CD4-positive, alpha-beta T cell treated with Interleukin-15 for 4 hours (primary cell): ENCODE measurements at places on chromosomes 1 and 21.

DNA sequence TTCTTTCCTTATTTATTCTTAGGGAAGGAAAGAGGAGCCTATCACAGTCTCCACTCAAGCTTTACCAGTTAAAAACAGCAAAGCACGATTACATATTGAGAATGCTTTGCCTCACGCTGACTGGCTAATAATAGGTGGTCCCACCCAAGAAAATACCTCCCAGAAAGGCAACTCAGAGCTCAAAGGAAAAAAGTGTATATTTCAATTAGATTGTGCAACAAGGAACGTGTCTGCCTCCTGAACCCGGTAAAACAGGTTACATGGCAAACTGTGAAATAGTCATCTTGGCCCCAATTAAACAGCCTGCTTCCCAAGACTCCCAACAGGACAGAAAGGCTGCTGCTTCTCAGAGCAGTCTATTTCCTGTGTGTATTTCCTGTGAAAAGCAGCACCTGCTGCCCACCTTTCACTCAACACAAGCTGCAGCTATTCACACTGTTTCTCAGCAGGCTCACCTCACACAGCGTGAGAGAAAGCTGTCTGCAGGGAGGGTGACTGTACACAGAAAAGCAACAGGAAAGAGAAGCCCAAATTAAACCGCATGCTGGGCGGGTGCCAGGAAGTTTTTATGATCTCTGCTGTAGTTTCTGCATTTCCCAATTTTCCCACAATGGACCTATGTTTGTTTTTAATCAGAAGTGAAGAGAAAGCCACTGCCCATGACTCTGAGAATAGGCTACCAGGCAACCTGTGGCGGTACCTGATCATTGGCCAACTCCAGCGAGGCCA, 44.0 kb downstream of the URB1 start:
- DNase-seq = no peak

- no peak for DNase-seq
Measured at GRCh38 chr21:14869984-14870852, 194.6 kb downstream of the NRIP1 start.

DNA sequence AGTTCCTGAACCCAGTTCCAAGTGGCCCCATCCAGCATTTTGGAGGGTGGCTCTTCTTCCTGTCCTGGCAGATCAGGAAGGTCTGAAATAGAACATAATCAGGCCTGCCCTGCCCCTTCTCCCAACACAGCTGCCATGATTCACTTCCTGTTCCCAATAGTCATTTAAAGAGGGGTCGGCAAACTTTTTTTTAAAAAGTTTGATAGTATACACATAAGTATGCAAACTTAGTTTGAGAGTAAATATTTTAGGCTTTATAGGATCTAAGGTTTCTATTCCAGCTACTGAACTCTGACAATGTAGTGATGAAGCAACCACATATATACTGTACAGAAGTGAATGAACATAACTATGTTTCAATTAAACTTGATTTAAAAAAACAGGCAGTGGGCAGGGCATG, 66.4 kb downstream of the LUZP1 start:
- DNase-seq = no peak

DNA sequence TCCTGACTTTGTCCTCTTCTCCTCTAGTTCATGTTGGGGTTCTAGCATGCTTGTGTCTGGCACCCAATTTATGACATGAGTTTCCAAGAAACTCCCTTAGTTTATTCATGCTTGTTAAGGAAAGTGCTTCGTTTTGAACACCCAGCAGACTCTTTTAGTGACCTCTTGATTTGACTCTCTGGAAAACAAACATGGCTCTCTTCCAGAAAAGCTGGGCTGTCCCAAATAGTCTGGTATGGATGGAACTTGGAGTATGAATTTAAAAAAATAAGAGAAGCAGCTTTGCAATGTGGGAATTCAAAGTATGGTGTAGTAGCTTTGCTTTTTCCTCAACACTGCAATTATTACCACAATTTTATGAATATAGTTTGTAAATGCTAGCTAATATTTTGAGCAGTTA, 143.4 kb upstream of the C8B start:
- no peak for DNase-seq

GRCh38 chr1:172373864-172374263, 46.6 kb upstream of the C1orf105 start:
- no peak for DNase-seq

DNA sequence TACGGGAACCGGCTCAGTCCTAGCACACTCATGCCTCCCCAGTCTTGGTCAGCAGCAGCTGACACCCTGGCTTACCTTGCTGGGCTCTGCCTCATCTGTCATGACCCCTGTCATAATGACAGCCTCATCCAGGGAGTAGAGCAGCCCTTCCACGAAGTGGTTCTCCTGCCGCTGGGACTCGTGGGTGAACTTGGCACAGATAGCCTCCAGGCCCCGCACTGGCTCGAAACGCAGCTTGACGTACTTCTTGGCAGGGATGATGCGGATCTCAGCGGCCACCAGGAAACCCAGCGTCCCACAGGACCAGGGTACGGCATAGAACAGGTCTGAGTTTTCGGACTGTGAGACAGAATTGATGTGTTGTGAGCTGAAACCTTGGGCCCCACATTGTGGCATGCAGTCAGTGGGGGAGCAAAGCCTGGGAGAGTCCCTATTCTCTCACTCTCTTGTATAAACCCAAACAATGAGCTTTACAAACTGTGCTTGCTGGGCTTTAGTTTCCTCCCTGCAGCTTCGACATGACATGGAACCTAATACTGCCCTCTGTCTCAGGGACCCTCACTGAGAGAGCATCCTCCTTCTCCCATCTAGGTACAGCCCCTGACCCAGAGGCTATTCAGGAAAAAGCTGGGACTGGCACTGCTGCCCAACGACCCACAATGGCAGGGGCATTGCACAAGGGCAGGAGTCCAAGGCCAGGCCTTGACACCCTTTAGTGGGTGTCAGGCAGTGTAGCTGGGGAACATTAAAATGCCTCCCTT, 15.5 kb downstream of the DHCR24 start:
- DNase-seq = no peak

DNA sequence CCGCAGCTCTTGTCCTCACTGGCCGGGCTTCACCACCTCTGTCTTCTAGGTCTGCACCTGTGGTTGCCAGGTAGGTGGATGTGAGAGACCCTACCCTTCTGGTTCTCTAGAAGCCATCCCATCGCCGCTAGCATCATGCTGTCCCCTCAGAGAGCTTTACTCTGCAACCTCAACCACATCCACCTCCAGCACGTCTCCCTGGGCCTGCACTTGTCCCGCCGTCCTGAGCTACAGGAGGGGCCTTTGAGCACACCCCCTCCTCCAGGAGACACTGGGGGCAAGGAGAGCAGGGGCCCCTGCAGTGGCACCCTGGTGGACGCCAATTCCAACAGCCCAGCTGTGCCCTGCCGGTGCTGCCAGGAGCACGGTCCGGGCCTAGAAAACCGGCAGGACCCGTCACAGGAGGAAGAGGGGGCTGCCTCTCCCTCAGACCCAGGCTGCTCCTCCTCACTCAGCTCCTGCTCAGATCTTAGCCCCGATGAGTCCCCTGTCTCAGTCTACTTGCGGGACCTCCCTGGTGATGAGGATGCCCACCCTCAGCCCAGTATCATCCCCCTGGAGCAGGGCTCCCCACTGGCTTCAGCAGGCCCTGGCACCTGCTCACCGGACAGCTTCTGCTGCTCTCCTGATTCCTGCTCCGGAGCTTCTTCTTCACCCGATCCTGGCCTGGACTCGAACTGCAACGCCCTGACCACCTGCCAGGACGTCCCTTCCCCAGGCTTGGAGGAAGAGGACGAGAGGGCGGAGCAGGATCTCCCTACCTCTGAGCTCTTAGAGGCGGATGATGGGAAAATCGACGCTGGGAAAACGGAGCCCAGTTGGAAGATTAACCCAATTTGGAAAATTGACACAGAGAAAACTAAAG, 1.2 kb downstream of the RUSC1 start:
- DNase-seq = no peak

DNA sequence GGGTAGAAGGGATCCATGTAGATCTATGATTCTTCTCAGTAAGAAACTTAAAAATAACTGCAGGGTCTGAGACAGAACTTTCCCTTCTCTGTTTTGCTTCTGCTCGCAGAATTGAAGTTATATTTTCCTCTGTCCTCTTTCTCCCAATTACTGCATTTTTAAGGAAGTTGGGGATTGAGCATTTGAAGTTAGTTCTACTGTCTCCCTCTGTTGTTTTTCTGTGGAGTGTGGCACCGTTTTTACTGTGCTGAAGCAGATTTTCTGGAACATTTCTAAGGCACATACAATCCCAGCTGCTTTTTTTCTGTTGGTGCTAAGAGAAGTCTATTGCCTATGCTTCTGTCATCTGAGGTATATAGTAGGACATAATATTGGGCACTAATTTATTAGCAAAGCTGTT, 43.3 kb downstream of the RASAL2 start:
- DNase-seq = no peak

GRCh38 chr1:50742523-50742922, 217.5 kb downstream of the FAF1 start:
- DNase-seq = no peak

GRCh38 chr1:243292117-243292516, 36.3 kb downstream of the SDCCAG8 start:
- DNase-seq = no peak

- DNase-seq = no peak
Measured at GRCh38 chr21:42836767-42837301, 42.5 kb downstream of the WDR4 start.

GRCh38 chr21:28801906-28802305, 190.8 kb downstream of the LTN1 start:
- no peak for DNase-seq

DNA sequence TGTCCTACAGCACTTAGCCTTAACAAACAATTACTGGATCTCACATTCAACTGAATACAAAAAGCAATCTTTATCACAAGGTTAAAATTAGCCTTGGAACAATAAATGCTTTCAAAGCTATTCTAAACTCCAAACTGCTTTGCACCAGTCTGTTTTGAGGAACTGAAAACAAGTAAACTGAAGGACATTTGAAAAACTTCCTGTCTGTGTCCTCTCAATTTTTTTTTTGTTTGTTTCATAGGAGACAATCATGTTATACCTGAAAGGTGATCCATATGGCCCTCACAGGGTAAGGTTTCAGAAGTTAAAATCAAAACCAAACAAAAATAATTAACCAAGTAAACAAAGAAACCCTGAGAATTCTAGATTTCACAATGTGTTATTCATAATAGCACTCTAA, 459.1 kb downstream of the DPYD start:
- no peak for DNase-seq
